ENCODE measurements at places on chromosomes 11 and 22. TPM values are rescaled to one million over a fixed set of nuclear protein-coding genes. Genes with fewer than 3 reads are reported as not detected.

Gene MMP13
- total RNA-seq, result not detected

Gene VPREB3
- total RNA-seq, result 0.42 TPM

Gene GLYATL1
- 0.10 TPM for total RNA-seq

Gene PDE2A
- 3.7 TPM for total RNA-seq

Gene GPHA2
- not detected for total RNA-seq

Gene NRIP3
- 11.5 TPM for total RNA-seq

Gene MAPK8IP2
- total RNA-seq, result 0.10 TPM

Gene DEPDC7
- total RNA-seq, result 1.6 TPM

Gene SCGB1A1
- total RNA-seq, result not detected

Gene KCNK4
- total RNA-seq, result not detected

Gene APOL1
- total RNA-seq, result 2.7 TPM

Gene TBX1
- total RNA-seq, result not detected

Gene FAM227A
- not detected for total RNA-seq

Gene PGA5
- 0.52 TPM for total RNA-seq

Gene RAPSN
- total RNA-seq, result 0.42 TPM

Gene TMX2
- total RNA-seq, result 31.7 TPM

Gene UBQLNL
- 0.52 TPM for total RNA-seq

Gene DKK3
- total RNA-seq, result 0.73 TPM

Gene FHIP1B
- total RNA-seq, result 27.6 TPM

Gene B3GAT1
- total RNA-seq, result 0.73 TPM

Gene PAAF1
- total RNA-seq, result 4.0 TPM

Gene ART1
- not detected for total RNA-seq

Gene VPREB1
- total RNA-seq, result not detected

Gene DCDC1
- 0.21 TPM for total RNA-seq

Gene TMA7B
- 7.9 TPM for total RNA-seq

Gene OMP
- not detected for total RNA-seq

Gene SNX32
- not detected for total RNA-seq

Gene ARHGAP8
- total RNA-seq, result 5.4 TPM

Gene OOSP4A
- total RNA-seq, result not detected

Gene ISX
- total RNA-seq, result not detected

All from mononuclear cell (primary cell).